ENCODE measurements at places on chromosomes 2 and 18.

GRCh38 chr18:54169431-54170403 is 54.8 kb downstream of the MBD2 start:
- DNase-seq = no peak

GRCh38 chr2:1686784-1687105 is 57.6 kb downstream of the PXDN start:
- DNase-seq = no peak

- no peak for DNase-seq
These were observed 427.6 kb downstream of the SUCLG1 start for GRCh38 chr2:84031312-84032050.

DNA sequence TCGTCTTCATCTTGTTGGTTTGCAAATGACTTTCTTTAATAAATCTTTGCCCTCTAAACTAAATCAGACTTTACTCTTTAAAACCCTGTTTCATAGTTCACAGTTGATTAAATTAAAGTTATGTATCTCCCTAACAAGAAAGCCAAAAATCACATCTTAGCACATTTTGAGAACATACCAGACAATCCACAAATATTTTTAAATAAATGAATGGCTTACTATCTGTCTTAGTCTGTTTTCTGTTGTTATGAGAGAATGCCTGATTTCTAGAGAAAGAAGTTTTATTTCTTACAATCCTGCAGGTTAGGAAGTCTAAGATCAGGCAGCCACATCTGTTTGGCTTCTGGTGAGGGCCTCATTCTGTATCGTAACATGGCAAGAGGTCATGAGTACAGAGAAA is 1090.2 kb upstream of the PIK3C3 start:
- no peak for DNase-seq

GRCh38 chr2:135904341-135904989 is 28.2 kb upstream of the MCM6 start:
- no peak for DNase-seq

DNA sequence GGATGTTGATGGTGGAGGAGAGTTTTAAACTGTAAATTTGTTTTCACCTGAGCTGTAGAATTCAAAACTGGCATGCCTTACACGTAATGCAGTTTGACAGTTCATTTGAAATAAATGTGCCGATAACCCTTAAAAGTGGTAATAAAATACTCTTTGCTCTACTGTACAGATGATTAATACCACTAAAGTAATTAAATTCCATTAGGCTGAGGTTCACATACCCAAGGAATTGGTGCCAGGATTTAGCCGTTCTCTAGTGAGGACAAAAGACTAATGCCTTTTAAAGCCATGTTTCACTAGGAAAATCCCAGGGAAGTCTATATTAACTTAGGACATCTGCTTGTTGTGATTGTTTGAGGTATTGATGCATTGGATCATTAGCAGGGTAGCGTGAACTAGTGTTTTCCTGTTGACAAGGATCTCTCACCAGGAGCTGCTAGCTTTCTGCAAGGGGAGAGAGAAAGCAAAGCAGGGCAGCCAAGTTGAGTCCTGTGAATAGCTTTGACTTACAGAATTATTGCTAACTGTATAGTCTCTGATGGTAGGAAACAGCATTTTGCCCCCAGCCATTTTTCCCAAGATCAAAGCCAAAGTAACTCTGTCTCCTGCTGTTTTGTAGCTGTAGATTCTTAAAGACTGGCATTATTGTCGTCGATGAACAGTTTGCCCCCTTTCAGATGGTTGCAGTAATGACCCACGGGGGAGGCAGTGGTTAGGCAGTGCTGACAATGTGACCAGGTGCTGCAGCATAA is 280.9 kb upstream of the FANCL start:
- DNase-seq = no peak

- DNase-seq = no peak
These were observed 651 bp upstream of the STAM2 start for GRCh38 chr2:152176113-152176714.

DNA sequence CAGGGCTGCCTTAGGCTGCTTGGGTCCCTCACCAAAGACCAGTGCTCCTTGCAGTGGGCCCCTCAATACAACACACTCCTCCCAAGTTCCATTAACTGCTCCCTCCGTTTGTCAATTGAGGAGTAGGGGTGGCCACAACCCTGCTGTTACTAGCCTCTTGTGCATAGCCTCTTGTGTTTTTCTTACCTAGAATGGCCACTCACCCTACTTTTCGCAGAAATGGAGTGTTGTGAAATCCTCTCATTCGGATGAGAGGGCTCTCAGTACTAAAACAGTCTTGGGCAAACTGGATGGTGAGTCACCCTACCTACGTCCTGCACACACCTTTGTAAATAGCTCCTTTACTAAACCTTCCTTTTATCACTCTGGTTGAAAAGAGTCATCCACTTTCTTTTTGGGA is 253.9 kb downstream of the OSR1 start:
- no peak for DNase-seq

GRCh38 chr18:63646936-63647335 is 2.9 kb upstream of the SERPINB4 start:
- no peak for DNase-seq

DNA sequence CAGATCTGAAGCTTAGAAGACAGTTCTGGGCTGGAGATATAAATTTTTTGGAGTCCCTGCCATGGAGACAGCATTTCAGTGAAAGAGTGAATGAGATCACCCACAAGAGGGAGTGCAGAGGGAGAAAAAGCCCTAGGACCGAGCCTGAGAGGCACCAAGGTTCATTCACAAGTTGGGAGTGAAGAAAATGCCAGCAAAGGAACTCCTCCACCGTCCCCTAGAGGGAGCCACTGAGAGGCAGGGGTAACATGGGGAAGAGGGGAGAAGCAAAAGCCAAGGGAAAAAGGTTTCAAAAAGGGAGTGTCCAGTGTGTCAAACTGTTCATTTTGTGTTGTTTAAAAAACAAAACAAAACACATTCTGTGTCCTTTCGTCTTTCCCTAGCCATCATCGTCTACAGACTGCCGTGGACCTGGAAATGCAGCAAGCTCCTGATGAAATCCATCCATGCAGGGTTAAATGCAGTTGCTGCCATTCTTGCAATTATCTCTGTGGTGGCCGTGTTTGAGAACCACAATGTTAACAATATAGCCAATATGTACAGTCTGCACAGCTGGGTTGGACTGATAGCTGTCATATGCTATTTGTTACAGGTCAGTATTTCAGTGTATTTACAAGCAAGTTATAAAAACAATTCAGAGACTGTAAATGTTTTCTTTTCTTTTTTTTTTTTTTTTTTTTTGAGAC is 19.1 kb downstream of the CYBRD1 start:
- peak; percentile 10 for DNase-seq

DNA sequence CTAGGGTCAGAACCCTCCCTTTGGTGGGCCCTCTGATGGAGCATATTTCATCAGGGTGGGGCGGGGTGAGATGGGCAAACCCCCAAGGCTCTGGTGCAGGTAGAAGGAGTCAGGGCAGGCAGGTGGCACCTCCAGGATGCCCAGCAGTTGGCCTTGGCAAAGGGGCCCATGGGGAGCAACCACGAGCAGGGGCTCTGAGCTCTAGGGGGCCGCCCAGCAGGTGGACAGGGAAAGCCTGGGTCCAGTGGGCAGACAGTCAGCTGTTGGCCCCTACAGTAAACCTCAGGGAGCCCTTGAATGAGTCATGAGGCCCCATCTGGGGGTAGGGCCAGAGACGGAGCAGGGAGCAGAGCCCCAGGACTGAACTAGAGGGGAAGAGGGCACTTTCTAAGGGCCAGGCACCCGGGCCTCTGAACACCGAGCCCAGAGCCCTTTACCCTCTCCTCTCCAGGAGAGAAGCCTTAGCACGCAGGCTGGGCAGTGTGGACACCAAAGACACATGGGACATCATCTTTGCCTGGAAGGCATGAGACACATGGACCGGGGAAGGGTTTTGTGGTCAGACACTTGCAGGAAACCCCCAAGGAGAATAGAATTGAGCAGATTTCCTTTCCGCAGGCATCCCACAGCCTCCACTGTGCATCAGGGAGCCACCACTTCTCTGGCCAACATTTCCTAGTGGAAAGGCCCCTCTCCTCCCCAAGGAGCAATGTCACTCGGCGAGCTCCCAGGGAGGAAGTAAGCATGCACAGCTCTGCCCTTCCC is 257.3 kb downstream of the GLI2 start:
- no peak for DNase-seq

GRCh38 chr18:9796935-9797549 is 88.7 kb upstream of the TXNDC2 start:
- no peak for DNase-seq

DNA sequence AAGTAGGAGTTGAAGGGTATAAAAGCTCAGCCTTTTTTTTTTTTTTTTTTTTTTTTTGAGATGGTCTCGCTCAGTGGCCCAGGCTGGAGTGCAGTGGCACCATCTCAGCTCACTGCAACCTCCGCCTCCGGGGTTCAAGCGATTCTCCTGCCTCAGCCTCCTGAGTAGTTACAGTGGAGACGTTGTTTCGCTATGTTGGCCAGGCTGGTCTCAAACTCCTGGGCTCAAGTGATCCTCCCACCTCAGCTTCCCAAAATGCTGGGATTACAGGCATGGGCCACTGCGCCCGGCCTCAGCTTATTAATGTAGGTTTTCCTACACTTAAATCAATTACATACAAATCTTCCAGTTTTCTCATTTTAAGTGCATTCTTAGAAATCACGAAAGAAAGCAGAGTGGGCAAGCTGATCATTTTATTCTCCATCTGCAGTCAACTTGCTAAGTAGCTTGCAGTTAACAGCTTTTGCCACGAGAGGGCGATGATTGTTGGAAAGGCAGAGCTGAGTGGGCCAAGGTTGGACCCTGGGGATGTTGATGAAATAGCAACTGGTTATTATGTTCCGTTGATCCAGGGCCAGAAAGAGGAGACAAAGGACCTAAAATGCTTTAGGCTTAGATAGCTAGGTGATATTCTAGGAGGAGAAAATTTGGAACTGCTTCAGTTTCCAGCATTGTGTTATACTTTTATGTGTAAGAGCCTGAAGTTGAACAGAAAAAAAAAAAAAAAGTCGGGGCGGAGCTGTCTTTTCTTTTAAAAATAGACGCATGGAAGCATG is 234.4 kb upstream of the EPAS1 start:
- peak; percentile 73 for DNase-seq

GRCh38 chr2:237201461-237202287 is 116.0 kb downstream of the COPS8 start:
- DNase-seq = no peak

DNA sequence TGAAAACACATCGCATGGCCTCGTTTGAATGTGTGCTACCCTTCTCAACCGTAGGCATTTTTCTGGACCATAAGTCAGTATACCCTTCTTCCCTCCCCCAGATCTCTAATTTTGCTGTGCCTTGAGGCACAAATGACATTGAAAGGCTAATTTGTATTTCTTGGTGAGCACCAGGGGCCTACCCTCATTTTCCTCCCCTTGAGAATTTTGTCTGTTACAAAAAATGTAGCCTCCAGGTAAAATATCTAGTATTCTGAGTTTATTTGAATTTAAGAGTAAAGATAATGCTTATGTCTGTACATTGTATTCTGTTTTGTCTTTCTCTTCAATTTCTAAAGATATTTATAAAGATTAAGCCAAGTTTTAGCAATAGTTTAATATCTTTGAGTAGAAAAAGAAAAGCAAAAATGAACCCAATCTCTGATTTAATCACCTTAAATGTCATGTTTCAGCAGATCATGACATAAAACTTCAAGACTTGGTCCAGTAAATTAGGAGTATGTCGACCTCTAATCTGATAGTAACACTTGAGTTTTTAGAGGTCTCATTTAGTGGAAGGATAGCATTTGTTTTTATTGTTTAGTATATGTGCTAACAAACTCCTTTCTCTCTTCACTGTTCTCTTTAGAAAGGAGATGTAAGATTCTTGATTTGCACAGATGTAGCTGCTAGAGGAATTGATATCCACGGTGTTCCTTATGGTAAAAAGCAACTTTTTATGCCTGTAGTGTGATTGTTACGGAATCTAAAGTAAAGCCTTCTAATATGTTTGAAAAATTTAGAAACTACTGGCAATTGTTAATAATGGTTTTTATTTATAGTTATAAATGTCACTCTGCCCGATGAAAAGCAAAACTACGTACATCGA is 36.4 kb downstream of the DDX1 start:
- DNase-seq = no peak

DNA sequence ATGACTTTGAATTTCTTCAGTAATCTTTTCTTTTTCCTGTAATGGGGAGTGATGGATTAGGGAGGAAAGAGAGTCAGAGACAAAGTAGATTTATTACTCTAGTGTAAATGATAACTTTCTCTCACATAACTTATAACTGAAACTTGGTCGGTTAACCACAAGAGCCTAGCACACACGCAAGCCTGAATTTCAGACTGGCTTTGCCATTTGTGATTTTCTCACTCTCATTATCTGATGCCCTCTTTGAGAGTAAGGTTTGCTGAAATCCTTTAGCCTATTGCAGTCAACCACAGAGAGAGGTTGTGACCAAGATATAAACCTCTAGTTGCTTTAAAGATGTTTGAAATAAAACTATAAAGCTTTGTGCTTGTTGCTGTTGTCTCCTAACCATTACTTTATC is 117.9 kb upstream of the NETO1 start:
- DNase-seq = no peak

DNA sequence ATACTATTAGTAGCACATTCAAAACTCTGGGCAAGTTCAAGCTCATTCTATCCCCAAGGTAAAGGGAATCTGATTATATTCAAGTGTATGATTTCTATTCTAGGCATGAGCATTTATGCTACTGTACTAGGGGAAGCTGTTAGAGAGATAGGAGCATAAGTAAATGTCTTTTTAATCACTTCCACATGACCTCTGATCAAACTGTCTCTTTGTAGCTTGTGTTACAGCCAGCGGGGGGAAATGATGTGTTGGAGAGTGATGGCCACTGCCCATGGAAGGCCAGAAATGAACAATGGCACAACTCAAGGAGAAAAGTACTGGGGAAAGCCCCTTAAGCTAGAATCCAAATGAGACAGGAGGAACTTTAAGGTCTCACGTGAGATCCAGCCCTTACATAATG is 894.9 kb upstream of the CDH2 start:
- no peak for DNase-seq

DNA sequence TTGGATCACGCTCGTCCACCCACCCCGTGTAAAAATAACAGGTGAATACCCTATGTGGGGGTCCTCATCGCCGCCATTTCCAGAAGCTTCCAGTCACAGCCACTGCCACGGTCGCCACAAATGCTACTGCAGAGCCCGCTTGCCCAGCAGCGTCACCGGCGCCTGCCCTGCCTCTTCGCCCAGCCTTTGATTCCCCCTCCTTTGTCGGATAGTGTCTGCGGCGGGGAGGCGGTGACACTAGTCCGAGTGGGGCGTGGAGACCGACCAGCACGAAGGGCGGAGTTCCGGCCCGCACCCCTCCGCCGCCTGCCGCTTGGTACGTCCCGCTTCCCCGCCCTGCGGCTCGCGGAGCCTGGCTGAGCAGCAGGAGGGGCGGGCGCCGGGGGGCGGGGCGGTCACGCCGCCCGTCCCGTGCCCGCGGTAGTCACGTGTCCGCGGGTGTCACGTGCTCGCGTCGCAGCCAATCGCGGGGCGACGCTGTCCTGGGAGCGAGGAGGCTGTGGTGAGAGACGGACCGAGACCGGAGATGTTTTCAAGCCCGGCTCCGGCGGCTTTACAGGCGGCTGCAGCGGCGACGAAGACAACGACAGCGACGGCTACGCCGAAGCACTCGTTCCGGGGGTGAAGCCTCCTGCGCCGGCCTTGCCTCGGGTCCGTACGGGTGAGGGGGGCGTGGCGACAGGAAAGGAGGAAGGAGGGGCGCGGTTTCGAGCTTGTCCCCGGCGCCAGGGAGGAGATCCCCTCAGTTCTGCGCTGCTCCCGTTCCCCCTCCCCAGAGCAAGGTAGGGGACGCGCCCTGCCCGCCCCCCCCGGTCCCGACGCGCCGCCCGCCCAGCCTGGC is at the start of gene ANKRD12:
ANKRD12 (plus strand) TSS at position 467 of the 841 bp plus-strand sequence. CDS start 45,652 bp downstream, outside the sequence.
- DNase-seq = peak; percentile 97

Measured in stimulated activated CD4-positive, alpha-beta T cell treated with anti-CD3 and anti-CD28 coated beads, Interleukin-2, amount 100 ng/mL, for 24 hours (primary cell).